ENCODE measurements at places on chromosomes 6 and 20.
A peak's percentile ranks its signal among the peaks of the same experiment; 100 is the strongest.

DNA sequence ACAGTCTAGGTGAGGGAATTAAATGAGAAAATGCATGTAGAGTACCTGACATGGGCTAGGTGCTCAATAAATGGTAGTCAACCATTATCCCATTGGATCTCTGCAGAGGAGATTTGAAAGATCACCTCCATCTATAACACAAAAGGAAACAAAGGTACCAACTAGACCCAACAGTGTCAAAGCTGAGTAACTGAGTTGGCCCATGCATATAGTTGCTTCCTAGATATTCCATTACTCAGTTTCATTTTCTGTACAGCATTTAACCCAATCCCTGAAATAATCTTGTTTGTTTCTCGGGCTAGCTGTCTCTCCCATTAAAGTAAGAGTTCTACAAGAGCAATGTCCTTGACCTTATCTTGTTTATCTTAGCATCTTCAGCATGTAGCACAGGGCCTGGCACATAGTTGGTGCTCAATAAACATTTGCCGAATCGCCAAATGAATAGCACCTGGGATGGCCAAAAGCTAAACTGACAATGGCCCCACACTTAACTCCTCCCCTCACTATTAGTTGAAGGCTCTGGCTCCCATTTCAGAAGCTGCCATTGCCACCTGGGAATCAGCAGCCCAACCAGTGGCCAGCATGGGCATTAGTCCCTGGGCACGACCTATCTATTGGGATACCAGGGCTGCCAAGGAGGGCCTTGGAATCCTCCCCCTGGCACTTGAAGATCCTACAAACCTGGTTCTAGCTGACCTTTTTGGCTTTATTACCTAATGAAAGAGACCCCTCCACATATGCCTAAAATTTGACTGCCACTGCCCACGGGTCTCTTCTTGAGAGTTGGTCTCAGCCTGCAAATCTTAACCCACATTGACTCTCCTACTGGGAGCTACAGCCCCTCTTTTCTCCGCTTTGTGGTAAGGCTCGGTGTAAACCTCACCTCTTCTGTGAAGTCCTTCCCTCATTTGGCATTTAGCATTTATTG, 22.6 kb downstream of the BCL2L1 start:
- no peak for DNase-seq

DNA sequence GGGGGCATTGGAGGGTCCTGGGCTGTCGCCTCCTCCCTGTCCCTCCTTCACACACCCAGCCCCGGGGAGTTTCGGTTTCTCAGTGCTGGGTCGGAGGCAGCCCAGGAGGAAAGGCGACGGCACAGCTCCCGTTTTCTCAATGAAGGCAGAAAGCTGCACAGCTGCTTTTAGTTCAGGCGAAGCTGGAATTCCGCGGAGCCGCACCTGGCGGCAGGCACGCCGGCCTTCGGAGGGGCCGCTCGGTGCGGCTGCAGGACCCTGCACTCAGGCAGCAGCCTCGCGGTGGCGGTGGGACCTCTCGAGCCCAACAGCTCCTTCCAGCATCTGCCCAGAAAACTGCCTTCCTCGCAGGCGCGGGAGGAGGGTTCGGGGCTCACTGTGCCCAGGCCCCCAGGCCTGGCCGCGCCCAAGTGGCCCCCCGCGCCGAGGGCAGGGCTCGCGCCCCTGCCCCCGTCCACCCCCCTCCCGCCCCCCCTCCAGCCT, 4.6 kb downstream of the FOXQ1 start:
- no peak for DNase-seq

DNA sequence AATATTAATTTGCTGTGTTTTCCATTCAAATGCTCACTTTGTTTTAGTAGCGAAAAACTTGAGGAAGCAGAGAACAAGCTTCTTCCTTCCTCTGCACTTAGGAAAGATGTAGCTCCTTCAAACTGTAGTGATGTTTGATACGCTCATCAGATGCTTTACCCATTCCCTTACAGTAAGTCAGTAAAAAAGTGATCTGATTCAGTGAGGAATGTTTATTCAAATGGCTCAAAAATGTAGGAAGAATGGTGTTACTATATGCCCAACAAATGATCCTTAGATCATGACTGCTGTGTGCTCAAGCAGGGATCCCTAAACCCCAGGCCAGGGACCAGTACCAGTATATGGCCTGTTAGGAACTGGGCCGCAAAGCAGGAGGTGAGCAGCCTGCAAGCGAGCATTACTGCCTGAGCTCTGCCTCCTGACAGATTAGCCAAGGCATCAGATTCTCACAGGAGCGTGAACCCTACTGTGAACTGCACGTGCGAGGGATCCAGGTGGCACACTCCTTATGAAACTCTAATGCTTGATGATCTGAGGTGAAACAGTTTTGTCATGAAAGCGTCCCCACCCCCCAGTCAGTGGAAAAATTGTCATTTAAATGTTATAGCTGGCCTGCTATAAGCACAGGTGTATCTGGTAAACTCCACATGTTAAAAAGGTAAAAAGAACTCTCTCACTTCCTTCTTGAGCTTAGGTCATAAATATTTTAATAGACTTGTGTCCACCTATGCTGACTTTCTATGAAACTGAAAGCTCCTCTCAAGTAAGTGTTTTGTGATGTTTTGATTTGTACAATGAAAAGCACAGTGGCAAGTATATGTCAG, 187.2 kb downstream of the FOXC1 start:
- DNase-seq, result peak; percentile 8

DNA sequence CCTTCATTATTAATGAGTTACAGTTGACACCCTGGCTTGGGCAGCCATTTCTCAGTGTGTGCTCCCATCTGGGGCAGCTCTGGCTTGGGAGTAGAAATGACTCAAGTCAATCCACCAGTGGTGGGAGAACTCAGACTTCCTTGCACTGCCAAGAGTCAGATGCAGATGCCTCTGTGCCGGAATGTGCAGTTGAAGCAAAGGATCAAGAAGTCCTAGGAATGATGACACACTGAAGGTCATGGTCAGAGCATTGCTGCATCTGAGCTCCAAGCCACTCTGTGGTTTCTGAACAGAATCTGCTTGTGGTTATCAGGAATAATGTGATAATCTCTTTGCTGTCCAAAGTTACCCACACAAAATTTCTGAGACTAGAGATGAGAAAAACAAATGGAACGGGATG, 19.5 kb upstream of the PAX1 start:
- no peak for DNase-seq

GRCh38 chr20:53838311-53838868, 232.0 kb downstream of the BCAS1 start:
- DNase-seq, result no peak

DNA sequence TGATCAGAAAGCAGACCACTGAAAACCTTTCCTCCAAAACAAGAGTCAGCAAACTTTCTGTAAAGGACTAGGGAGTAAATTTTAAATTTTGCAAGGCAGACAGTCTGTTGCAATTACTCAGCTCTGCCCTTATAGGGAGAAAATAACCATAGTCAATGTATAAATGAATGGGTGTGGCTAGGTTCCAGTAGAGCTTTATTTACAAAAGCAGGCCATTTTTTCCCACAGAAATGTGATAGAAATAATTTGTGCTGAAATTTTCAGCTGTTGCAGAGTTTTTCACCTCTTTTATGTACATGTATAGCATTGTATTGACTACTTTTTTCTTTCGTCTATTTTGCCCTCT, 7.7 kb downstream of the AMD1 start:
- DNase-seq, result no peak

DNA sequence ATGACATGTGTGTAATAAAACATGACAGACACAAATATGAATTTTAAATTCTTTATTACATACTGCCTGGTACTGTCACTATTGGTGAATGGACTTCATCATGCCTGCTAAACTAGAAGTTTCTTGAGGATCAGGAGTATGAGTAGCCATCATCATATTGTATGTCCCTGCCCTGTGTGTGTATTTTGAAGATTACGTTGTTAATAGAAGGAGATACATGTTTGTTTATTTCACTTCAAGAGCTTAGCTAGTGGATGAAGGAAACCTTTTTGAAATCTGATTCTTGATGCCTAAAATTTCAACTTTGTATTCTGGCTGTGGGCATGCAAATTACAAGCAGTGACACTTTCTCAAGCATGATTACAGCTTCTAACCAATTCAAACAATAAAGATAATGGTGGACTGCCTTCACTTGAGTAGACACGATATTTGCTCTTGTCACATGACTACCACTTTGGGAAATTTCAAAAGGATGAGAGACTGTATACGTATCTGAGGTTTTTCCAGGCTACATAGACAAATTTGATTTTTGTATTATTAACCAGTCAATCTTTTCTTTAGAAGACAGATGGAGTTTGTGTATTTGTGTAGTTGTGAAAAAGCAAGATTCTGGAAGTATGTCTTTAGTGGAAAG, 3.5 kb downstream of the TBPL1 start:
- DNase-seq, result no peak

Measured in germinal center (tissue), 1 donor.